ENCODE measurements at places on chromosomes 12 and 14.

- no peak for DNase-seq
These were observed 172.4 kb downstream of the CALM1 start for GRCh38 chr14:90569201-90569600.

GRCh38 chr14:33812601-33813000 lies 138.3 kb downstream of the EGLN3 start:
- no peak for DNase-seq

GRCh38 chr12:47967461-47968321 lies 4.3 kb downstream of the TMEM106C start:
- DNase-seq: no peak

GRCh38 chr12:104951759-104952509 lies 6.2 kb downstream of the SLC41A2 start:
- no peak for DNase-seq

GRCh38 chr12:54740882-54741281 lies 92.7 kb upstream of the DCD start:
- DNase-seq: no peak

- DNase-seq: no peak
These were observed 79.4 kb downstream of the LIN7A start for GRCh38 chr12:80858356-80858755.

DNA sequence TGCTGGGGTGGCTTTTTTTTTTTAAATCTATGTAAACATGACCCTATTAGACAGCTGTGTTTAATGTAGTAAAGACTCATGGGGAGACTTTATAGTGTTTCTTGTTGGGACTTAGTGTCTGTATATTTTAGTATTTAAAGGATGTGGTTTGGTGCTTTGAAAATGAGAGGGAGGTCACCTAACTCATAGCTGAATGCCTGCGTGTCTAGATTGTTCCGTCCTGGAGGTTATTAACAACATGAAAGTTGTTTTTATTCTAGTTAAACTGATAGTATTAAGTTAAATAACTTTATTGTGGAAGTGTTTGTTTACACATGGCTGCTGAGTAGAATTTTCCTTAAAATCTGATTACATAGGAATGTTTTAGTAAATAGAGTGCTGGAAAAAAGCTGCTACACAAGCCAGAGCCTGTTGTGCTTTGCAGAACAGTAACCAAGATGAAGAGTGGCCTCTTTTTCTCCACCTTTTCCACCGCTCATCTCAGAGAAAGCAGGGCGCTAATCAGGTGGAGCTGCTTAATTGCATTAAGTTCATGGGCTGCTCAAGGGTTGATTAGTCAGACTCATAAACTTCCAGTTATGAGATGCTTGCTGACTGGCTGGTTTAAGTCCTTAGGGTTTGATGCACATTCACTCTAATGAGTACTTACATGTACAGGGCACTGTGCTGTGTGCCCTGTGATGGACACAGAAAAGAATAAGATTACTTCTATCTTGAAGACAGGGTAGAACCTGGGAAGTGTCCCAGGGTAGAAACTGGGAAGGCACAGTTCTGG lies 62.7 kb downstream of the FBXO34 start:
- no peak for DNase-seq

- DNase-seq: no peak
These were observed 73.9 kb upstream of the IFNG-AS1 start for GRCh38 chr12:67915335-67915851.

DNA sequence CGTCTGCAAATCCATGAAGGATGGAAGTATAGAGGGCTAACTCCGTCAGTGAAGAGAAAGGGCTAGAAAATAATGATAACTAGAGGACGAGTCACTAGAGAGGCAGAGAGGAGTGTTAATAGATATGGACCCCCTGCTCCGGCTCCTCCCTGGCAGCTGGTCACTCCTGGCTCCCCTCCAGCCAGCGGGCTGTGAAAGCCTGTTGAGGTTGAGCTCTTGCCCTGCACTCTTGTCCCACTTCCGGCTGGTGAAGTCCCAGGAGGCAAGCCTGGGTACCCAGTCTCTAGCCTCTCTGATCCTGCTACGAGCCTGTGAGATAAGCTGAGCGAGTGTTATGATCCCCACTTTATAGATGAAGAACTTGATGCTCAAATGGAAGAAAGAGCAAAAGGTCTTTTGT lies 90.3 kb downstream of the RFX4 start:
- DNase-seq: no peak

- no peak for DNase-seq
These were observed 449.1 kb downstream of the RAD51B start for GRCh38 chr14:68268719-68269118.

DNA sequence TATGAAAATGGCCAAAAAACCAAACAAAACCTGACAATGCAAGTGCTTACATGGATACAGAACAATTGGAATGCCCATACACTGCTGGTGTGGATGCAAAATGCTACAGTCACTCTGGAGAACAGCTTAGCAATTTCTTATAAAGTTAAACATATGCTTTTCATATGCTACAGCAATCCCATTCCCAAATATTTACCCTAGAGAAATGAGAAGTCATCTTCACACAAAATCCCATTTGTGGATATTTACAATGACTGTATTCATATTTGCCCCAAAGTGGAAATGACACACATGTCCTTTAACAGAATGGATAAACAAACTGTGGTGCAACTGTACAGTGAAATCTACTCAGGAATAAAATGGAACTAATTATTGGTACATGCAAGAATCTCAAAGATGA lies 20.4 kb downstream of the SAV1 start:
- no peak for DNase-seq

DNA sequence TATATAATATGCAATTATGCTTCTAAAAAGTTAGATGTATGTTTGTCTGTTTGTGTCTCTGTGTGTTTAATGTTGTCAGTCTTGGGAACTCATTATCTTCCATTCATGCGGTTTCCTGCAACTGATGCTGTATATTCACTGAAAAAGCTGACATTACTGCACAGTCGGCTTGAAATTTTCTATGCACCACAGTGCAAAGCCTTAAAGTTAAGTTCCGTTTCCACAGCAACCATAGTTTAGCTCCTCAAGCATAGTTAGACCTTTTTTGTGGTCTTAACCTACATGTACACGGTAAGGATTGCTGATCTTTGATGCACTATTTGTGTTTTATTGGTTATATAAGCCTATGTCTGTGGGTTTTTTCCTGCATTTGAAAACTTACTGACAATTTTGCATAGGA lies 309.4 kb downstream of the KCNC2 start:
- DNase-seq: no peak

DNA sequence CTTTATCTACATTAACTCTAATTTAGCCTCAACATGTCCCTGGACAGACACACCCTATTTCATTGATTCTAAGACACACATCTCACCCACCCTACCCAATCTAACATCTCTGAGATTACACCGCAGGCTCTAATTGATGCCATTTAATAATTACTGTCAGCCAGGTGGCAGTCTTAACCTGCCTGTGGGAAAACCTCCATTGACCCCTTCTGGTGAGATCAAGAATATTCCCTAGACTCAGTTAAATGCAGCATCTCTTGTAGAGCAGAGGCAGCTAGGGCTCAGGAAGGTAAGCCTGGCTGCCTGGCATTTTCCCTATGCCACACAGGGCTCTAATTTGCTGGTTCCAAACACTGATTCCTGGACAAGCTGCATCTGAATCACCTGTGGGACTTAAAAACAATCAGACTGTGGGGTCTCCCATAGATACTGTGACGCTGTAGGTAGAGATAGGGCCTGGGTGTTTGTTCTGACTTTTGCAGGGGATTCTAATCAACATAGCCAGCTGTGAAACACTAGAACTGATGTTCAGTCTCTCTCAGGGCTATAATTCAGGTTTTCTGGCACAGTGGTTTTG lies 14.3 kb downstream of the MCRS1 start:
- no peak for DNase-seq

GRCh38 chr12:64739778-64740177 lies 19.4 kb downstream of the GNS start:
- DNase-seq: no peak

DNA sequence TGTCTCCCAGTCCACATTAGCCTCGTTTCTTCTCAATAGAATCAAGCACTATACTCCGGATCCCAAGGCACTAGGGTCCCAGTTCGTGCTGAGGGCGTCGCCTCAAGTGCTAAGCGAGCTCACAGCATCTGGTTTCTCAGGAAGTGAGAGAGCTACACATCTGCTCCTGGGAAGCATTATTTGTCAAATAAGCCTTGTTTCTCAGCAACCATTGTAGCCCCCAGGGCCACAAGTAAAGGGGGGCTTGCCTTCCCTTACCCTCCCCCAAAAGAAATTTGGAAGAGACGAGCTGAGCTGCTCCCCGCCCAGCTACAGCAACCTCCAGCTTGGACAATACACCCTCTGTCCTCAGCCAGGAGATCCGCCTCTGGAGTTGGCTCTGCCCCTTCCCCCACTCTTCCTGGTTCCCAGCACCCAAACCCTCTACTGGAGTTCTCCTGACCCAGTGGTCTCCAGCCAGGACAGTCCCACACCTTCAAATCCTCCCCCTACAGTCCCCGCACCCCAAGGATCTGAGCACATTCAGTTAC lies 5.7 kb upstream of the TNS2 start:
- DNase-seq: no peak

- DNase-seq: no peak
These were observed 42.1 kb upstream of the FAM222A start for GRCh38 chr12:109671502-109671901.

- DNase-seq: no peak
These were observed 6.8 kb upstream of the LEMD3 start for GRCh38 chr12:65162609-65163008.

DNA sequence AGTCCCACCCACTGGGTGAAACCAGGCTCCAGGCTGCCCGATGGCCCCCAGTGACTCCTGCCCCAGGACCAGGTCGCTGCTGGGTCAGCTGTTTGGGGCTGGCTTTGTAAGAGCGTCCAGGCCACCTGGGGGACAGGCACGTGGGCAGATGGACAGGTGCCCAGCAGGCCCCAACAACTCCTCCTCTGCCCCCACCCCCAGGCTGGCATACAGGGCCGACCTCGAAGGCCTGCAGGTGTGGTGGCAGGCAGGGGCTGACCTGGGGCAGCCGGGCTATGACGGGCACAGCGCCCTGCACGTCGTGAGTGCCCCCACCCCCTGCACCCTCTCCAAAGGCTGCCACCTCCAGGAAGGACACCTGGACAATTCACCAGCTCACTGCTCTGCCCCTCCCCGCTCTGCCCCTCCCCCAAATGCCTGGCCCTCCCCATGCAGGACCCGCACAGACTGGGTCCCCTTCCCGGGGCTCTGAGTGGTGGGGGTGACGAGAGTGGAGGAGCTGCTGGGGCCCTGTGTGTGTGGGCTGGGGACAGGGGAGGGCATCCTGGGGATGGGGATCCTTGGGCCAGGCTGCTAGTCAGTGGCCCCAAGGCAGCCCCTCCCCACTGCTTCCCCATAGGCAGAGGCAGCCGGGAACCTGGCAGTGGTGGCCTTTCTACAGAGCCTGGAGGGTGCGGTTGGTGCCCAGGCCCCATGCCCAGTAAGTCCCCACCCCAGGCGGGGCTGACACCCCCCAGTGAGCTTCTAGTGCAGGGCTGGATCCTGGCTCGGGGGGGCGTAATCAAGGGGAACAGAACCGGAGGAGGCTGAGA lies 26.0 kb downstream of the ASPG start:
- no peak for DNase-seq

- no peak for DNase-seq
These were observed 8.6 kb upstream of the ARPC3 start for GRCh38 chr12:110458756-110459155.

DNA sequence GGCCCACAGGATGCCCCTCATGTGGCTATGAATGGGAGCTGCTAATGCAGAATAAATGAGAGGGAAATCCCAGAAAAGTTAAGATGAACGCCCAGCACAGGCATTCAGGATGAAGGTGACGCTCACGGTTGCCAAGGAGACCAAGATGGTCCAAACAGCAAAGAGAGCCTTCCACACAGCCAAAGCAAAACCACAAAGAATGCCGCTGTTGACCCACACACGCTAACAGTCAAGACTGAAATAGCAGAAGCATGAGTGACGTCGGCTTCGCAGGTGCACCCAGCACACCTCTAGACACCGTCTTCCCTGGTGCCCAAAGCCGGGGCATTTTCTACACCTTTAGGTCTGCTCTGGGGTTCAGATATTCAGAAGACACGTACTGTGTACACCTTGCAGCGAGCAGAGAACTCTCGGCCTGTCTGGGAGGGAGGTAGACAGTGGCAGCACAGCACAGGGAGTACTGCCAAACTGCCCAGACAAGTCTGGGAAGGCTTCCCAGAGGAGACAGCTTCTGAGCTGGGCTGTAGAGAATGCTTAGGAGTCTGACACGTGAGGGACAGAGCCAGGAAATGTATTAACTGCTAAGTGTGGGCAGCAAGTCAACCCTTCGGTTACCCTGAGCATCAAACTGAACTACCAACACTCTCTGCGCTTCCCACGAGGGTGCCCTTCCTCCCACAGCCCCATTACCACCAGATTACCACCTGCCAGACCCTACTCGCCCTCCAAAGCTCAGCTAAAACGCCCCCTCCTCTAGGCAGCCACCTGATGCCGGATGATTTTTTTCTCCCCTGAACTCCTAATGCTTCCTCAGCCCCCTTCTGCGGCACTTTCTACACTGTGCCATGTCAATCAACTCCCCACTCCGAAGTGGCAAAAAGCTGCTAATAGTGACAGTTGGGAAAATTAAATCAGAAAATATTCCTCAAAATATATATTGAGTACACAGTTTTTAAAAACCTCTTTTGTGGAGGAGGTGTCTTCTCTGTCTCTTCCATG lies 50.1 kb downstream of the CCDC88C start:
- peak; percentile 95 for DNase-seq

DNA sequence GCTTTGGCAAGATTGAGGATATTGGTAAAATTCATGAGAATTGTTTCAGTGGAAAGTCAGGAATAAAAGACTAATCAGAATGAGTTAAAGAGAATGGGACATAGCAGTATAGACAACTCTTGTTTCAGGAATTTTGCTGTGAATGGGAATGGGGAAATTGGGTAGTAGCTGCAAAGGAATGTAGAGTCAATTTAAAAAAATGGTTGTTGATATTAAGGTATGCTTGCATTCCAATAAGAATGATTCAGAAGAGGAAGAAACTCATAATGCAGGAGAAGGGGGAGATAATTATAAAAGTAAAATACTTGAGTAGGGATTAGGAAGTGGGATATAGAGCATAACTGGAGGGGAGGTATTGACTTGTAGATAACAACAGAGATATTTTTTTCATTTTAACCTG lies 40.7 kb downstream of the MNAT1 start:
- no peak for DNase-seq

DNA sequence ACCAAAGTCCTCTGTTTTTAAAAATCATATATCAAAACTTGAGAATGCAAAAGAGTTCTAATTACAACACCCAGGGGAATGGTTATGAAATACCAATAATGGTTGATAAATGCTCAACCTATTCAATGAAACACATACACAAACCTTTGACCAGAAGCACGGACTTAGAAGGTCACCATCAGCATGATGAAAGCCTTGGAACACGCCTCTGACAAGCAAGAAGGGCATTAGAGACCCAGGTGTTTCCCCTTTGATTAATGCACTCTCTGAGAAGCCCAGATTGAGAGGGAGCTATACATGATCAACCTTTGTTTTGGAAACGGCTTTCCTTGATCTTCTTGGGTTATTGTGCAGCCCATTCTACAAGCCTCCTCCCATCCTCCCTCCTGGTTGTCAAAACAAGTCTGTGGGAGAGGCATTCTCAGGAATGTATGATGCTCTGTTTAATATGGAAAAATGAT lies 69.0 kb downstream of the ZFP36L1 start:
- DNase-seq: no peak

Measured in kidney epithelial cell (primary cell).